ENCODE measurements at places on chromosomes 3 and 15.

- no peak for DNase-seq
Observed at GRCh38 chr3:141950572-141951493, 74.4 kb downstream of the ATP1B3 start.

- DNase-seq, result no peak
Observed at GRCh38 chr3:181721046-181721875, 9.5 kb downstream of the SOX2 start.

DNA sequence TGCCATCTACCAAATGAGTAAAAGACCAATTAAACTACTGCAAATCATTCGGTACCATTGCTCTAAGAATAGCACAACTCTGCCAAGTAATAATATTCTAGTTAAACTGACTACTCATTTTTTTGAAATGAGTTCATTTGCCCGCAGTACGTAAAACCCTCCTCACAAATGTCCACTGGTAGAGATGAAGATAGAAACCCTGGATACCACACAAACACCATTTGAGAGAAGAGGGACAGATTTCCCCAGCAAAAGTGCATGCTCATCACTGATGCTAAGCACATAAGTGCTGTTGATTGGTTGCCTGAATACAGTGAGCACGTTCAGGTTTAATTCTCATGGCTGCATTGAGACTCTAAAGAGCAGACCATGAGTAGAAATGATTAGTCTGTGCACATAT lies 34.6 kb upstream of the SEMA6D start:
- DNase-seq, result no peak

- DNase-seq, result no peak
Observed at GRCh38 chr3:14208977-14209394, 30.4 kb downstream of the LSM3 start.

DNA sequence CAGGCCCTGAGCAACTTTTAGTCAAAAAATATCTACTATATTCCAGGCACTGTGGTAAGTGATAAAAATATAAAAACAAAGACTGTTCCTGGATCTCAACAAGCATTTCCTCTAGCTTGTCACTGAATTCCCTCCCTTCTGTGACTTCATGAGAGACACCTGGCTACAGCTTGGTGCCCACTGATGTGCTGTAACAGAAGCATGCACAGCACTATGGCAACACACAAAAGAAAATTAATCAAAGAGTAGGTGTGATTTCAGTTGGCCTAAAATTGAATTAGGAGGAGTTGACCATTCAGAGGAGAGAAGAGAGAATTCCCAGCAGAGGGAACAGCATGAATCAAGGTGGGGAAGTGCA lies 158.9 kb upstream of the LPP start:
- DNase-seq, result no peak

- no peak for DNase-seq
Observed at GRCh38 chr3:71031181-71031580, 552.3 kb downstream of the FOXP1 start.

GRCh38 chr3:148955544-148956346 lies 35.6 kb upstream of the GYG1 start:
- no peak for DNase-seq

- DNase-seq, result no peak
Observed at GRCh38 chr3:51500632-51501131, 867 bp upstream of the DCAF1 start.

GRCh38 chr15:81111510-81112470 lies 22.3 kb upstream of the CFAP161 start:
- no peak for DNase-seq

DNA sequence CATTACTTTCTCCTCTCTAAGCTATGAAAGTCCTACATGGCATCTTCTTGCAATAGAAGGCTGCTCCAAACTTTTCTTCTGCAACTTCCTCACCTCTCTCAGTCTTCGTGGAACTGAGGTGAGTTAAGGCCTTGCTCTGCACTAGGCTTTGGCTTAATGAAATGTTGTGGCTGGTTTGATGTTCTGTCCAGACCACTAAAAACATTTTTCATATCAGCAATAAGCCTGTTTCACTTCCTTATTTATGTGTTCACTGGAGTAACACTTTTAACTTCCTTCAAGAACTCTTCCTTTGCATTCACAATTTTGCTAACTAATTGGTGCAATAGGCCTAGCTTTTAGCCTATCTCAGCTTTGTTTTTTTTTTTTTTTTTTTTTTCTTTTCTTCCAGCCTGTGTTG lies 335.3 kb upstream of the NECTIN3 start:
- no peak for DNase-seq

DNA sequence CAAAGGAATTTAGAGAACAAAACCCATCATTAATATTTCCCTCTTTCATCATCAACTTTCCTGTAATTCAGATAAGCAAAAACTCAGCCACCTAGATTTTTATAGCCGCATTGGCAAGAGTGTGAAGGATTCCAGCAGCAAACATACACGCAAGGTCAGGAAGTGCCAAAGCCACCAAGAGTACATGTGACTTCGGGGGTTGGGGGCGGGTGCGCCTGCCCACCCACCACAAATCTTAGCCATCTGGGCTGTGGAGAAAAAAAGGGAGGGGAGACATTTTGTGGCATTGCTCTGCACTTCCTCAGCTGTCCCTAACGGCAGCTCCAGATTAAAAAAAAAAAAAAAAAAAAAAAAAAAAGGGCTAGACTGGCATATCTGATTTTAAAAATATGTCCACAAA lies 148.4 kb downstream of the TNIK start:
- no peak for DNase-seq

DNA sequence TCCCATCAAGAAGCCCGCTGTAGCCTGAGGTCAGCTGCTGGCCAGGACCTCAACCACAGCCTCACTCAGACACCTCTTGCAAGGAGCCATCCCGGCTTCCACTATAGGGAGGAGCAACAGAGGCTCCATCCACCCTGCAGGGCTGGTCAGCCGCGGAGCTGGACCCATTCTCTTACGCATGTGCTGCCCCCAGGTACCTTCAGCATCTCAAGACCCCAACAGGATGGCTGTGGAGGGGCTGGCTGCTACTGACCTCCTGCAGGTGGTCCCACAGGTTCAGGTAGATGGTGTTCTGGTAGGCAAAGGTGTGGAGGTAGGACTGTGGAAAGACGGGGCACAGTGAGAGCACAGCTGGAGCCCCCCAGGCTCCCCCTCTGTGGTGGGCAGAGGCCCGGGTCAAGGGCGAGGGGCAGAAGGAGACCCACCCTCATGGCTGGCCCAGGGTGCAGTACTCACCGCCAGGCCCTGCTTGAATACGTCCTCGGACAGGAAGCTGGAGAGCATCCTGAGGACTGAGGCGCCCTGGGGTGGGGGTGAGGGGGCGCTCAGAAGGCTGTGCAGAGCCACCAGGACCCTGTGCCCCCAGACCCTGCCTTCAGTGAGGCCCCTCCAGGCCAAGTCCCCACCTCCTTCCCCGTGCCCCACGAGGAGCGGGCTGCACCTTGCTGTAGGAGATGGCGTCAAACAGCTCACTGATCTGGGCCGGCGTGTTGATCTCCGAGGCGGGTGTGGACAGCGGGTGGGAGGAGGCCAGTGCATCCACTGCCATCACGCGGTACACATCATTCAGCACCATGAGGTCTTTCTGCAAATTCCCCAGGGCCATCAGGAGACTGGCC lies 11.4 kb downstream of the ANPEP start:
- DNase-seq, result no peak

DNA sequence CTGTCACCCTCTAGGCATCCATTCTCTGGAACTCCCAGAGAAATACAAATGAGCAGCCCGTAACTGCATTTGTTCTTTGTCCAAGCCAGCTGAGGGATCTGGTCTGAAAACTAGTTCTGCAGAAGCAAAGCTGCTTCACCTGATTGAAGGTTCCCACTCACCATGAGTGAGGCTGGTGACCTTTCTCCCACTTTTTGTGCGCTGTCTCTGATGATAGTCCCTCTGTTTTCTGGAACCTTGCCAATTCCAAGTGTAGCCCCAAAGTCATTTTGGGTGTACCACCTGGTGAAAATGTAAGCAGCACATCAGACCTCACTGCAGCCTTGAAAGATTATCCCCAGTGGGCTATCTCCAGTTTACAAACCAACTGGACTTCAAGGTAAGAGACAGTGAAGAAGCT lies 39.4 kb upstream of the BFSP2 start:
- DNase-seq, result no peak

DNA sequence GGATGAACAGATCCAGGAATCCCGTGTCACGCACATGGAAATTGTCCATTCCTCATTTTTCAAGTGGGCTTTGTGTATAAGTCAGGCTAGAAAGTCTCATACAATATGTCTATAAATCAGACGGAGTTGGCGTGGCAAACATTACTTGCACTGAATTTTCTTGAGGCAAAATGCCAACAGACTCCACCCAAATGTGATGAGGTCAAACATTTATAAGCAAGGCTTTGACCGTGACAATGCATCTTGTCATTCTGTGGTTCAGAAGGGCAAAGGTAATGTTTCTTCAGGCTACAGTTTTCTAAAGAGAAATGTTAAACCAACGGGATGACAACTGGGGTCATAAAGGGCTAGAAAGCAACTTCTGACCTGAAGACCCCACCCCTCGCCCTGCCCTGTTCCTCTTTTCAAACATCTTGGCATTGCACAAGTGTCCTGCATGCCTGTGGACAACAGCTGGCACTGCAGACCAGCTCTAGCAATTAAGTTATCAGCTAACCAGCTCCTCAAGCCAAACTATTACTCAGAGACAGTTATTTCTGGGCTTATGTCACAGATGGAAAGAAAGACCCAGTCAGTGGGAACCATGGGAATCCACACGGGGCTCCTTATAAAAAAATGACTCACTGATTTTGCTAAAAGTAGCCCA lies 36.5 kb upstream of the SPTBN5 start:
- DNase-seq, result no peak

DNA sequence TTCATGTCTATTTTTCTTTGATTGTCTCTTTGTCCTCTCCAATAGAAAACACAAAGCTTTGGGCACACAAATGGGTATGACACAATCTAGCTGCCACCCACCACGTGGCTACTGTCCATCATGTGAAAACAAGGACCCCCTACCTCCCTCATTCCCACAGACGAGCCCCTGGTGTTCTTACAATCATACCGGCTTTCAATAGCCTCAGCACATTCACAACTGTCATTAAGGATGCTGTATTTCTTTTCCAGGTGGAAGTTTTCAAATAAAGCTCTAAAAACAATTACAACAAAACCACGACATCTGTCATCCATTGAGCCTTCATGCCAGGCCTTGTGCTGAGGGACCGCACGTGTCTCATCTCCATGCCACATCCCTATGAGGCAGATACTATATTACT lies 552.6 kb upstream of the ADAMTS9 start:
- no peak for DNase-seq

DNA sequence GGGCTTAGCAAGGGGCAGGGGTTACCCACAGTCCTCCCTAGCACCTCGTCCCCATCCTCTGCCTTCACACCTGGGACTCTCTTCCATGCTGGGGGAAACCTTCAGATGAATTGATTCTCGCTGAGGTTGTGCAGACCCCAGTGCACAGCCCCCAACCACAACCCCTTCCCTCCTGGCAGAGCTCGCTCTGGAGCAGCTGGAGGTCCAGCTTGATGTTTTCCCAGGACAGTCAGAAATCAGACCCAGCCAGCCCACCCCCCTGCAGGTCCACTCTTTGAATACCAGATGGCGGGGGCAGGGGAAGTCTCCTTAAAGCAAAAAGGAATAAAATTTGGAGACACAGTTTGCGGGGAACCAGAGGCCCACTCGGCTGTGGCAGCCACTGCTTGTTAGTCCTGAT lies 234.4 kb downstream of the XXYLT1 start:
- DNase-seq, result no peak

- no peak for DNase-seq
Observed at GRCh38 chr15:41913256-41913655, 19.4 kb upstream of the SPTBN5 start.

- no peak for DNase-seq
Observed at GRCh38 chr3:9768141-9768775, 1.5 kb downstream of the CAMK1 start.

- DNase-seq, result no peak
Observed at GRCh38 chr3:138937690-138938055, 9.3 kb downstream of the FOXL2 start.

DNA sequence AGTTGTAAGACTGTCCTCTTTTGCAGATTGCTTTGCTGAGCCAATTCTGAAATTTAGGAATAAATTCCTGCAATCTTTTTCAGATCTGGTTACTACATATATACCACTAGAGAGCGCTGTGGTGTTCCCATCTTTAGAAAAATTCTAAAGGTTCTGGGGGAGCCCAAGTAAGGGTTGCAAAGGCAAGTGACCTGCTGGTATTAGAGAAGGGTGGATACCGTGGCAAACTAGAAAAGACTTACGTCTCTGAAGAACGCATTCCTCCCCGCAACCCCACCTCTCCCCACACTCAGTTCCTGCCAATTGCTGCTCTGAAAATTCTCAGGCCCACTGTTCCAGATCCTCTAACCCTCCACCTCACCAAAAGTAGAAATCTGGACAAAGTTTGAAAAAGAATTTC lies 48.5 kb downstream of the EFHB start:
- DNase-seq, result no peak

- DNase-seq, result no peak
Observed at GRCh38 chr3:52259035-52259434, 13.5 kb downstream of the PPM1M start.

- DNase-seq, result no peak
Observed at GRCh38 chr3:114447950-114448479, 154.2 kb downstream of the TIGIT start.

- no peak for DNase-seq
Observed at GRCh38 chr3:159866201-159866746, 122.4 kb upstream of the IL12A start.

DNA sequence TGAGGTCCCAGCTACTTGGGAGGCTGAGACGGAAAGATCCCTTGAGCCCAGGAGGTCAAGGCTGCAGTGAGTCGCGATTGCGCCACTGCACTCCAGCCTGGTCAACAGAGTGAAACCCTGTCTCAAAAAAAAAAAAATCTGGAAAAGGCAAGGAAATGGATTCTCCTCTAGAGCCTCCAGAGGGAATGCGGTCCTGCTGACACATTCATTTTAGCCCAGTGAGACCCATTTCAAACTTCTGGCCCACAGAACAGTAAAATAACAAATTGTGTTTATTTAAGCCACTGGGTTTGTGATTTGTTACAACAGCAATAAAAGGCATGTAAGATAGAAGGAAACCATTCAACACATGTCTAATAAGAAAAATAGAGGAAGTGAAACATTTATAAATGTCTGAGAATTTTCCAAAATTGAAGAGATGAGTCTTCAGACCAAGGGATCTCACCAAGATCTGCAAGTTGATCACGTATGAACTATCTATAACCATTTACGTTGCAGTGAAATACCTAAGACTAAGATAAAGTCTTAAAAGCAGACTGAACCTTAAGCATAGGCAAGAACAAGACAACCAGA lies at the start of gene HTR3E:
TSS of gene HTR3E (plus strand) at position 254 of the 573 bp plus-strand sequence. CDS start 466 bp downstream, outside the sequence.
- no peak for DNase-seq

DNA sequence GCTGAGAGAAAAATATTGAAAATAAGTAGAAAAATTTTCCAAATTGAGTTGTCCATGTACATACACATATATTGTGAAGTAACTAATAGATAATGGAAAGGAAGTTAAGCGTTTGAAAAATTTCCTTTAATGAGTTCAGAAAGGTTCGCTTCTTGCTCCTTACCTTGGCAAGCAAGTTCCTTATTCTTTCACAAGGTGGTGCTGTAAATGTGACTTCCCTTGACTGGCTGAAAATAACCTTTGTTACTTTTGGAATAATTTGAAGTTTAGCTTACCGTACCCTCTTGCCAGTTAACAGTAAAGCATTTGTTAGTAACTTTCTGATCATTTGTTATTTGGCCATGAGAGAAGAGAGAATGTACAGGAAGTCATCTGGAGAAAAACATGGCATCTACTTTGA lies 41.6 kb downstream of the PYDC2 start:
- no peak for DNase-seq
